ENCODE measurements at places on chromosomes 5 and 9.

DNA sequence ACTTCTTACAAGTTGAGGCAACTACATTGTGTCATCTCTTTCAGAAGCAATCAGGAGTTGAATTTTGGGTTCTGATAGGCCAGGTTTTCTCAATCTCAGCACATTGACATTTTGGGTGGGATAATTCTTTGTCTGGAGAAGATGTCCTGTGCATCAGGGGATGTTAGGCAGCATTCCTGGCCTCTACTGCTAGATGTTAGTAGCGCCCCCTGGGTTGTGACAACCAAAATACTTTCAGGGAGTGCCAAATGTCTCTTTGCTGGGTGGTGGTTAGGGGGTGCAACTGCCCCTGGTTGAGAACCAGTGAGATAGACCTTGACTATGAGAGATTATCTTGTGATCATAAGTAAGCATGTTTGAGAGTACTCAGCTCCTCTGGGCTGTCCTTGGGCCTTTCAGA, 164.3 kb upstream of the KLF9 start:
- no peaks in the 10 kb centered on the region for H3K36me3 ChIP-seq
- no peak overlapping the region for H3K27ac ChIP-seq
- H3K4me3 ChIP-seq: no peak overlapping the region
- no peak for DNase-seq
- no peaks in the 10 kb centered on the region for H3K27me3 ChIP-seq

DNA sequence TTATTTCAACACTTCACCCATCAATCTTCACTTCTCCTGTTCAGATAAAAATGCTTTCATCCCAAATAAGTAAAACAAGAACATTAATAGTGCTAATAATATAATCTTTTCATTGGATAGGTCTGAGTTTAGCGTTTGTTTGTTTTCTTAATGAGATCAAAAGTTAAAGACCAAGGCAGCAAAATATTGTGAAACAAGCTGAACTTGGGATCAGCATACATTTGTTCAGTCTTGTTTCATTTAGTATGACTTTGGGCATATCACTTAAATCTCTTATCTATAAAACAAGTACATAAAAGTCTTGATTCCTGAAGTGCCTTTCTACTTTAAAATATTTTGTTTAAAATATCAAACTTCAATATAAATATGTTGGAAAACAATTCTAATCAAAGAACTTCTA, 13.4 kb upstream of the SNX24 start:
- no peak overlapping the region for H3K27ac ChIP-seq
- H3K4me1 ChIP-seq: no peaks in the 10 kb centered on the region
- no peak overlapping the region for H3K4me3 ChIP-seq
- no peaks in the 10 kb centered on the region for H3K27me3 ChIP-seq
- no peak for DNase-seq
- H3K36me3 ChIP-seq: peaks cover 28% of the 10 kb centered on the region

DNA sequence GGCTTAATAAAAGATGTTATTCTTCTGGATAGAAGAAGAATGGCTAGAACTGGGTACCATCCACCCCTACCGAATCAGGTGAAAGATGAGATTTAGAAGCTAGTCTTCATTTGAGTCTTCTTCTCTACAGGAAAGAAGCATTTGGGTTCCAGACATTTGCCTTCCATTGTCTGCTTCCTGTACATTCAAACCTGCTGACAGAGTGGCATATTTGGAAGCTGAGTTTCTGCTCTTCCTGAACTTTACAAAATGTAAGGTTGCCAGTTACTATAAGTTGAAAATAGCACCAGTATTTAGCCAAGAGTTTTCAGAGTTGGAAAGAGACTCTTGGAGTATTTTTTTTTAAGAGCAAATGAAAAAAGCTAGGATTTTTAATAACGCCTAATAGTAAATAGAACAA, 525.4 kb upstream of the TLE4 start:
- H3K4me3 ChIP-seq: no peak overlapping the region
- no peak for DNase-seq
- peaks cover 4% of the 10 kb centered on the region for H3K27me3 ChIP-seq
- H3K27ac ChIP-seq: no peak overlapping the region
- H3K4me1 ChIP-seq: no peaks in the 10 kb centered on the region

DNA sequence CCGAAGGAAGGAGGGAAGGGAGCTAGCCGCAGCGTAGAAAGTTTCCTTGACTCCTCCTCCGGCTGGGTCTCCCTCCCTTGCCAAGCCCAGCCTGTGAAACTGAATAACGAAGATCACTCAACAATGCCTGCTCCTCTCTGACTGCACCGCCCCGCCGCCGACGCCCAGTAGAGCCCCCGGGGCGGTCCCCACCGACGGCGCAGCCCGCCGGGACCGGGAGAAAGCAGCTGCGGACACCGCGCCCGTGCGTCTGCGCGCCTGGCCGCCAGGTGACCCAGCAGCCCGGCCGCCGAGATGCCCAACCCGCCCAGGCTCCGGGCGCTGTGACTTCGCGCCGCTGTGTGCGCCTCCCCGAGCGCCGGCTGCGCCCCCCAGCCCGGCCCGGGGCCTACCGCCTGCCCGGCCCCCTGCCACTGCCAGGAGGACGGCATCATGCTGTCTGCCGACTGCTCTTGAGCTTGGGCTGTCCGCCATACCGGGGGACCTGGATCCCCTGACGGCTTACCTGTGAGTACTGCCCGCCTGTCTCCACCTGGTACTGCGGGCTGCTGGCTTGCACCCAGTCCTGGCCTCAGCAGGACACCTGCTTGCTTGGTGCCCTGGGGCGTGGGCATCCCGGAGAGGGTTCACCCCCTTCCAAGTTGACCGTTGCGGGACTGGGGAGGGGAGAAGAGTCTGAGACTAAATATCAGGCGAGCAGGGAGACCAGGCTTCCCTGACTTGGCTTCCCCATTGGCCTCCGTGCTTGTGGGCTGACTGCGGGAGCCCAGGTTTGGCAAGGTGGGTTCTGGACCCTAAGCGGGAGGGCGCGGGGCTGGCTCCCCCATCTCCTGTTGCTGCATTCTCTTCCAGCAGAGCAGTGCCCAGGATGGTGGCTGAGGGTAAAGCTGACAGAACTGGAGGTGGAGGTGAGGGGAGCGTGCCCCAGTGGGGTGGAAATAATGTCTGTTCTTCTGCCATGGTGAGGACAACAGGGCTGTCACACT, 26.2 kb upstream of the SPTLC1 start:
- DNase-seq: no peak
- peaks cover 6% of the 10 kb centered on the region for H3K27me3 ChIP-seq
- peaks cover 19% of the 10 kb centered on the region for H3K4me1 ChIP-seq
- H3K27ac ChIP-seq: no peak overlapping the region
- peak overlapping the region; percentile 54 for H3K4me3 ChIP-seq
